HFFc6 (cell line): ENCODE measurements at places on chromosomes 12 and 14.

GRCh38 chr12:4052691-4053090 is 179.5 kb upstream of the PARP11 start:
- DNase-seq = no peak

GRCh38 chr12:81896771-81897170 is 137.6 kb upstream of the PPFIA2 start:
- DNase-seq = no peak

- no peak for DNase-seq
Measured at GRCh38 chr12:105315130-105315529, 15.4 kb upstream of the C12orf75 start.

DNA sequence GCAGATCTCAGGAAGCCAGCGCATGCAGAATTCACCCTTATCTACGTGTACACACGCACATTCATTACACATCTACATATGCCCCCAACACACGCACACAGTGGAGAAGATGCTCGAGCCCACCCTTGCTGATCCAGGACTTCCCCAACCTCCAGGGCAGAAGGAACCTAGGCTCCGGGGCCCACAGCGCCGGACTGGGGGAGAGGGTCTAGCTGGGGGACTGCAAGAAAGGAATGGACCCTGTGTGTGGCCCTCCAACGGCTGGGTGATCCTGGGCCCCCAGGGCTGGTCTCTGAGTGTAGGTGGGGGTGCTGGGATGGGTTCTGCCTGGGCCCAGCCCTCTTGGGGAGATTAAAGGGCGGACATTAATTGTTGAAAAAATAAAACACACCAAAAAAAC is 128.1 kb upstream of the C14orf180 start:
- no peak for DNase-seq

DNA sequence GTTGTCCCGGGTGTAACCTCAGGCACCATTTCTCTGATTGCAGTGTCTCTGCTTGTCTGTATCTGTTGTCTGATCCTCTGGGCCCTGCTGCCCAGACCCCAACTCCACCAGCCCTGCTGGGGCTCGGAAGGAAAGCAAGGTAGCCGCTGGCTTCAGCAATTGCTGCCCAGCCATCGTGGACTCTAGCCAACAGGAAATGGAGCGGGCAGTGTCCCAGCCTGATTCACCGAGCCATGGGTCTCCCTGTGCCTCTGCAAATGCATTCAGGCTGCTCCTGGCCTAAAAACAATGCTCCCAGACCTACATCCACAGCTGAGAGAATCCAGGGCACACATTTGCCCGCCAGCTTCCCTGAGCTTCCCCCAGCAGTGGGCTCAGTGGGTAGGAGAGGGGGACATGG is 9.2 kb downstream of the TUNAR start:
- no peak for DNase-seq

GRCh38 chr14:58129208-58129607 is 22.8 kb downstream of the ARMH4 start:
- DNase-seq = no peak

DNA sequence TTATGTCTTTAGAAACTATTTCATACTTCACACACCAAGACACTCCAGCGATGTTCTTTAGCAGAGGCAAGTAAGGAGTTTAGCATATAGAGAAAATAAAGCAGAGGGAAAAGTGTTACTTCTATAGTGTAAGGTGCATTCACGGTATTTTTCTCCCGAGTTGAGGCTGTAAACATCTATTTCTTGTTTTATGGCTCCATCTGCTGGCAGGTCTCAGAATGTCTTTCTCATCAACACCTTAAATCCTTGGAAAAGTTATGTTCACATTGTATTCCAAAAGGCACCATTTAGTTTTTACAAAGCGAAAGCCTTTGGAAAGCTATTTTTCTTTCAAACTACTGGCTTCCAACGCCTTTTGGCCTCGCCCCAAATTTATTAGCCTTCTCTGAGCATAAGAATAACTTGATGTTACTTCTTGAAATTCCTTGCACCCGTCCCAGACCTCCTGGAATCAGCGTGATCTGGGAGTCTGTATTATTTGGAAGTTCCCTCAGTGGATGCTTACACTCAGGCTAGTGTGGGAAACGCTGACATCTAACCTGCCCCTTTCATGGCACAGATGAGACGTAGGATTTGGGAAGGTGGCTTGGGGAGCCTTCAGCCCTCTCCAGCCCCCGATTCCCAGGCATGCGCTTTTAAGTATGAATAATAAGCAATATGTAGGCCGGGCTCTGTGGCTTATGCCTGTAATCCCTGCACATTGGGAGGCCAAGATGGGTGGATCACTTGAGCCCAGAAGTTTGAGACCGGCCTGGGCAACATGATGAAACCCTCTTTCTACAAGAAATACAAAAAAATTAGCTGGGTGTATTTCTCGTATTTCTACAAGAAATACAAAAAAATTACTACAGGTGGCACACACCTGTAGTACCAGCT is 1.9 kb upstream of the PIWIL1 start:
- peak; percentile 39 for DNase-seq

- DNase-seq = peak; percentile 43
Measured at GRCh38 chr14:74516451-74517160, 23.0 kb downstream of the ISCA2 start.

DNA sequence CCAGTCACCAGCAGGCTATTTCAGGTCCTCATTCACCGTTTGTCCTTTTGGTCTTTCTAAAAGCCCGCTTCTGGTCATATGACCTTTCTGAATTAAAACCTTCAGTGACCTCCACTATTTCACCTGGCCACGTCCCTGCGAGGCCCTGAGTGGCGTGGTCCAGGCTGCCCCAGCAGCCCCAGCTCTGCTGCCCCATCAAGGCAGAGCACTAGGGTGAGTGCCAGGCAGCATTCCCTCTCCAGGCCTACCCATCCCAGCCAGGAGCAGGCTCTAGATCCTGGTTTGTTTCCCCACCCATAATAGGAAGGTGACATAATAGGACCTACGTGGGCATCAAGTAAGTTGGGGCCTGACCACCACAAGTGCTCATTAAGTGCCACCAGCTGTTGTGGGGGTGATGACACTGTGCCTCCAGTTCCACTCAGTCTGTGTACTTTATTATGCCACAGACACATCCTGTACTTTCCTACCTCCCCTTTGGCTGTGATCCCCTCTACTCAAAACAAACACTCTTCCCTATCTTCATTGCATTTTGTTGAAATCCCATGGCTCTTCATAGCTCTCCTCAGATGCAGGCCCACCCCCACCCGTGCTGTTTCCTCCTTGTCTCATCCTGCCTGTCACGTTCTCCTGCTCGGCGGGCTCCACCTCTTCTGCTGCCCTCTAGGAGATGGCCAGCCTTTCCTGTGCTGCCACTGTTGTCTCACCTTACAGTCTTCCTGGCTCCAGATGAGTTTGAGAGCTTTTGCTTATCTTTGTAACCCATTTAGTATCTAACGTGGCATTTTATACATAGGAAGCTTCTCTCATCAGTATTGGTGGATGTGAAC is 21.4 kb downstream of the CKB start:
- DNase-seq = no peak

GRCh38 chr14:99748529-99748928 is 44.7 kb upstream of the EML1 start:
- DNase-seq = no peak

DNA sequence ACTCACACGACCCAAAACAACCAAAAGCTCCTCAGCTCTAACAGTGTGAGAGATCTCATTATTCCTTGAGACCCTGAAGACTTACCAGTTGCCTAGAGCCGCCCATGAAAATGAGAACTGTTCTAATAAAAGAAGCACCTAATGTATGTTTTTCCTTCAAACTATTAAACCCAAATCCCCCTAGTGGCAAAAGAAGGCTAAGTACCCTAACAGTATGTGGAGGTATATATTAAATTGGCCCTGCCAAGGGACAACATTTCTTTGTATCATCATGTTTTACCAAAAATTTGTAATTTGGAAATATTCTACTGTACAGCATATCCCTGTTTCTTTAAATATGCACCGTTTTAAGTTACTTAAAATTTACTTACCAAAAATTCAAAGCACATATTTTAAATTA is 38.0 kb upstream of the PPFIA2 start:
- DNase-seq = no peak

- DNase-seq = peak; percentile 32
Measured at GRCh38 chr14:93939304-93940229, 12.4 kb downstream of the FAM181A start.

GRCh38 chr12:65984227-65984479 is 146.4 kb downstream of the LLPH start:
- no peak for DNase-seq

GRCh38 chr12:116662612-116663144 is 75.2 kb downstream of the SPRING1 start:
- DNase-seq = peak; percentile 9

DNA sequence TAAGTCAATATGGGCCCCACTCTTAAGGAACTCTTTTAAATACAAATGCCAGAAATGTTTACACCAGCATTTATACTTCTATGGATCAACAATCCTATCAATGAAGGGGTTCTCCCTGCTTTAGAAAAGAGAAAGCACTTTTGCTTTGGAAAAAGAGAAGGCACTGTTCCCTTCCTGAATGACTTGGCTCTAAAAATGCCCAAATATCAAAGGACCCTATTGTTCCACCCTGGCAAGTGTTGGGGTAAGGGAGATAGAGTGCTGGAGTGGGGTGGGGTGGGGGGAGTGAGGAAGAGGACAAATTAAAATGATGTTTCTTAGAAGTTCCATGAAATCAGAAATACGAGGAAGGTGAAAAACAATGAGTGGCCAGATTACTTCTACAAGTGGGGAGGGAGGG is 131.6 kb upstream of the GRIN2B start:
- DNase-seq = no peak

GRCh38 chr14:105207460-105207901 is 26.4 kb upstream of the NUDT14 start:
- no peak for DNase-seq

DNA sequence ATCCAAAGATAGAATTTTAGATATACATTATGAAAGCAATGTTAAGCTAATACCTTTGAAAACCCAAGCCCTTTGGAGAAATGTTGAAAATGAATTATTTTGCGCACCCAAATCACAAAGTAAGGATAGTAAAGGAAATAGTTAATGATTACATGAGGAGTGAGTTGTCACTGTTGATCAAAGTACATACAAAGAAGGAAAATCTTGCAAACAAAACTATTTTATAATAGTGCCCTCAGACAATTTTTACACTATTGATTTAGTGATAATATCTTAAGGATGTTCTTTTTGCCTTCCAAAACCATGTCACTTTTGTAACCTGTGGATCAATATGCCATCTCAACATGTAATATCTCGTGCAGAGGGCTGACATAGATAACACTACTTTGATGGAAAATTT is 146.8 kb downstream of the DUSP6 start:
- DNase-seq = no peak

GRCh38 chr12:4267704-4268328 is 5.7 kb upstream of the CCND2 start:
- no peak for DNase-seq

GRCh38 chr12:45994736-45995135 is 4.4 kb upstream of the SCAF11 start:
- DNase-seq = no peak

DNA sequence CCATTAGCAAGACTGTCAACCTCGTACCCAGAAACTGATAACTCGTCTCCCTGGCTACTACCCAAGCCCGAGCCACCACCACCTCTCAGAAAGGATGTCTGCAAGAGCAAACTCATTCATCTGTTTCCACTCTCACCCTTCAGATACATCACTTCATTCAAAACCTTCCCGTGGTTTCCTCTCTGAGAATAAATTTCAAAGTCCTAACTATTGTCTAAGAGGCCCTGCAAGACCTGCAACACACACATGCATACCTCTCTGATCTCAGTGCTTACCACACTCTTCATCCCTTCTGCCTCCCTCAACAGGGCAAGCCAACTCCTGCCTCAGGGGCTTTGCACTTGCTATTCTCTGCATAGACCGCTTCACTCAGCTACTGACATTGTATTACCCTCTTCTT is 40.6 kb downstream of the PPP1R13B start:
- no peak for DNase-seq

- DNase-seq = peak; percentile 46
Measured at GRCh38 chr12:88896958-88897357, 316.7 kb upstream of the KITLG start.

DNA sequence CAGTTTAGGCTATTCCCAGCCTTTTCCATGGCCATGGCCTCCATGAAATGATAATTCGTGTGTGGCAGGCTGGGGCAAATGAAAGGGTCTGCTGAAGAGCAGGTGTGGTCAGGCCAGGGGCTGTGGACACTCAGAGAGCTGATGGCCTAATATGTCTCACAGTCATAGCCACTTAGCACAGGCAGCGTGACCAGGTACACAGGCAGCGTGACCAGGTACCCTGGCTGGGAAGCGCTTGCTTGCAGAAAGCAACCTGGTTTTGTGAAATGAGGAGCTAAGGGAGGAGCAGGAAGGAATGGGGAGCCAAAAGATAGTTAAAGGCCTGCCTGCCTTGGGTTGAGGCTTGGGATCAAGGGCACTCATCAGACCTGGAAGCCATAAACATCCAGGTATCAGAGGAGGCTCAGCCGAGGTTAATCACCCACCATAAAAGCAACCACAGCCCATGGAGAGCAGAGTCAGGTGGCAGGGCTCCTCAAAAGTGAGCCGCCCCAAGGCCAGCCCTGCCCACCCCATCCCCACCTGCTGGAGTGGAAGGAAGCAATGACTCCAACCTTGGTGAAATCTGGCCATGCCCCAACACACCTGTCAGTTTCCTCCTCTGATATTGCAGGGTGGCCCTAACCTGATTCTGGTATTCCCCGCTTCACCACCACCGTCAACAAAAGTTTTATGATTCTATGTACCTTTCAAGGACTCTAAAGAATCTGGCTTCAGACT is 8.0 kb upstream of the KRT8 start:
- DNase-seq = no peak

DNA sequence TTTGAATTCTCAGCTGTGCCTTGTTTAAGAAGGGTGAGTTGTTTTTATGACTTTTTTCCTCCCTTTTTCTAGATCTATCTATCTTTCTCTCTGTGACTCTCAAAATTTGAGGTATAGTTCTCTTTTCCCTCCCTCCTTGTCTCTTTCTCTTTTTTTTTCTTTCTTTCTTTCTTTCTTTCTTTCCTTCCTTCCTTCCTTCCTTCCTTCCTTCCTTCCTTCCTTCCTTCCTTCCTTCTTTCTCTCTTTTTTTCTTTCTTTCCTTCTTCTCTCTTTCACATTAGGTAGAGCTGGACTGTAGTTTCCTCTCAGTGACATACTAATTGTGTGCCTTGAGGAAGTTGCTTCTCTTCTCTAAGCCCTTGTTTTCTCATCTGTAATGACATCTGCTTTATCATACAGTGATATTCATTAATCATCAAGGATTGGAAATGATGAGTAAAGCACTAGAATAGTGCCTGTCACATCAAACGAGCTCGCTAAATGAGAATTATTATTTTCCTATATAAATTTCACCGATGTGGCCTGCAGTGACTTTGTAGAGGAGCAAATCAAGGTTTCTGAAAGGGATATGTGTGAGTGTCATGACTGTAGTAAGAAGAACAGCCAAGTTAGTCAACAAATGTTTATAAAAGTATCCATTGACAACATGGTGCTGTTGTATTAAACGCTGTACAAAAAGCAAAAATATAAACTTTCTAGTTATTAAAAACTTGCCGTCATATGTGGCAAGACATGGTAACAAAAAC is 78.9 kb upstream of the SLC38A2 start:
- no peak for DNase-seq

GRCh38 chr12:115636546-115636945 is 640.9 kb downstream of the MED13L start:
- no peak for DNase-seq

- DNase-seq = no peak
Measured at GRCh38 chr14:58098507-58098906, 53.5 kb downstream of the ARMH4 start.

GRCh38 chr14:76376409-76376877 is 506 bp downstream of the ESRRB start:
- DNase-seq = no peak
